ENCODE measurements at places on chromosomes 7 and 10.

DNA sequence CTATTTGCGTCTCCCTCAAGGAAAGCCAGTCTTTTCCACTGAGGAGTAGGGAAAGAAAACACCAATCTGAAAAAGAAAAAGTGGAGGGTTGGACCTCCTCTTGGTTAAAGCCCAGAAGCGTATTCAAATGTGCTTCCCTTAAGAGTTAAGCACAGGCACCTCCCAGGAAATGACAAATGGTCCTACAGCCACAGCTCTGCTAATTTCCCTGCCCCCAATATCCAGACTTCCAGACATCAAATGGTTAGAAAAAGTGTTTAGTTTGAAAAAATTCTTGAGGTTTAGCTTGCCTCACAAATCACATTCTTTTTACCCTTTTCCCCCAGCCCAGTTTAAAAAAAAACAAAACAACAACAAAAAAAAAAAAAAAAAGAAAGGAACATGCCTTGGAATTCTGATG lies 19.0 kb upstream of the COL1A2 start:
- DNase-seq = no peak

DNA sequence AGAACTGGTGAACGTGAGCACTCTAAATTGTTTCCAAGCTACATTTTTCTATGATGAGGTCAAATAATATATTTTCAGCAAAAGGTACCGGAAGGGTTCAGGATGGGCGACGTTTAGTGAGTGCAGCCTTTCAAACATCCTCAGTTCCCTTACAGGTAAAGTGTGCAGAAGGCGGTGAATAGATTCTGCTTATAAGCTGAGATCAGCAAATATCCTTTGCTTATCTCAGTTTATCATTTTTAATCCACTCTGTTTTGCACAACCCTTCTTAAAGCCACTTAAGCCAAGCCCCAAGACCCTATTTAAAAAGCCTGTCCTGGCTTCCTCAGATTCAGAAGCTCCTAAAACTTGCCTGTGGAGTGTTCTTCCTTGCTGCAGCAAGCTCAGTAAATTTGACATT lies 103.1 kb upstream of the DGKB start:
- no peak for DNase-seq

GRCh38 chr7:47228386-47229014 lies 353.4 kb downstream of the TNS3 start:
- peak; percentile 7 for DNase-seq

- peak; percentile 62 for DNase-seq
Observed at GRCh38 chr10:79137826-79138225, 69.1 kb downstream of the ZMIZ1 start.

DNA sequence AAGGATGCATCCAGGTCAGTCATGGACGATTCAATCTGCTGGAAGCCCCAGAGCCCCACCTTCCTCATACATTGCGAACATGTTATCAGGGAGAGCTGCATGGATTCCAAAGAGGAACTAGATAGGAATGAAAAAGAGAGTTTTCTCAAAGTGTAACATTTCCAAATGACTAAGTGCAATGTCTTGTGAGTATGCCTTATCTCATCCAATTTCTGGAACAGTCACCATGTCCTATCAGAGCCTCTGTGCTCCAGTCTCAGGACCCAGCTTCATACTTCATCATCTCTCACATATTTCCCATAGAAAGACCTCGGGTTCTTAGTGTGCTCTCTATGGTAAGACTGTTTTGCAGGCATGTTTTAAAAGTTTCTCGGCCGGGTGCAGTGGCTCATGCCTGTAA lies 26.8 kb downstream of the ZC3HC1 start:
- no peak for DNase-seq

Measured in nephron progenitor cell (in vitro differentiated cells).